ENCODE measurements at places on chromosomes 3 and 15.

- no peak for DNase-seq
Measured at GRCh38 chr3:38018296-38019266, 10.9 kb downstream of the PLCD1 start.

DNA sequence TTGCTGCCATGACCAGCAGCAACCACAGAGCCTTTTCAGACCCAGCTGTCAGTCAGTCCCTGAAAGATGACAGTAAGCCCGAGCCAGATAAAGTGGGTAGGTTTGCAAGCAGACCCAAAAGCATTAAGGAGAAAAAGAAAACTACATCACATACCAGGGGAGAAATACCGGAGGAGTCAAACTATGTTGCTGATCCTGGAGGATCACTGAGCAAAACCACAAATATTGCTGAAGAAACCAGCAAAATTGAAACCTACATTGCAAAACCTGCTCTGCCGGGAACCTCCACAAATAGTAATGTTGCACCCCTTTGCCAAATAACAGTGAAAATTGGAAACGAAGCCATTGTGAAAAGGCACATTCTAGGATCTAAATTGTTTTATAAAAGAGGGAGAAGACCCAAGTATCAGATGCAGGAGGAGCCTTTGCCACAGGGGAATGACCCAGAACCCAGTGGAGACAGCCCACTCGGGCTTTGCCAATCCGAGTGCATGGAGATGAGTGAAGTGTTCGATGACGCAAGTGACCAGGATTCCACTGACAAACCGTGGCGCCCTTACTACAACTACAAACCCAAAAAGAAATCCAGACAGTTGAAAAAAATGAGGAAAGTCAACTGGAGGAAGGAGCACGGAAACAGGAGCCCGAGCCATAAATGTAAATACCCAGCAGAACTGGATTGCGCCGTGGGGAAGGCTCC, 42.1 kb upstream of the RASA2 start:
- no peak for DNase-seq

GRCh38 chr3:175111036-175111435, 251.9 kb downstream of the NAALADL2 start:
- no peak for DNase-seq

GRCh38 chr3:72533591-72534473, 314.4 kb downstream of the SHQ1 start:
- DNase-seq, result no peak

- DNase-seq, result no peak
Measured at GRCh38 chr15:70507772-70508371, 255.5 kb downstream of the UACA start.

DNA sequence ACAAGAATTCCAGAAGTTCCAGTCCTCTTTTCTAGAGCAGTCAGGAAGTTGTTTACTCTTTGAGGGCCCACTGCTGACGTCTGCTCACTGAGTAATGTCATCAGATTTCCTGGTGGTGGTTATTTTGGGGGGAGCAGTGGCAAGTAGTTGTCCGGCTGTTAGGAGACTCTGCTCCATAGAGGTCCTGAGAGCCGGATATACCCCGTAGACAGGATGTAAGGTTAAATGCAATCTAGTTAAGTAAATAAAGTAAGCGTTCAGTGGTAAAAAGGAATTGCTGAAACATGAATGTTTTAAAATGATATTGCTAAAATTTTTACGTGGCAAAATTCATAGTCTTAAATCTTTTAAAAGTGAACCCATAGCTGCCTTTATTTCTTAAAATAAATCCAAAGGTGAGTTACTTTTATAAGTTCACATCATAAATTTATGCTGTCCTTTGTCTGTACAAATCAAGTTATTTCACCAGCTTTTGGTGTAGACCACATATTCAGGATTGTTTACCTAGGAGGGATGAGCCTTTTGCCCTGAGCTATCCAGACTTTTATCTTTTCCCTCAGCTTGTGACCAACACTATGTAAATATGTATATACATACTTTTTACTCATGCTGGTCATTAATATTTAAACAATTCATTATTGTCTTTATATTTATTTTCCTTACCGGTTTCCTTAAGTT, 65.8 kb downstream of the PDE8A start:
- no peak for DNase-seq

DNA sequence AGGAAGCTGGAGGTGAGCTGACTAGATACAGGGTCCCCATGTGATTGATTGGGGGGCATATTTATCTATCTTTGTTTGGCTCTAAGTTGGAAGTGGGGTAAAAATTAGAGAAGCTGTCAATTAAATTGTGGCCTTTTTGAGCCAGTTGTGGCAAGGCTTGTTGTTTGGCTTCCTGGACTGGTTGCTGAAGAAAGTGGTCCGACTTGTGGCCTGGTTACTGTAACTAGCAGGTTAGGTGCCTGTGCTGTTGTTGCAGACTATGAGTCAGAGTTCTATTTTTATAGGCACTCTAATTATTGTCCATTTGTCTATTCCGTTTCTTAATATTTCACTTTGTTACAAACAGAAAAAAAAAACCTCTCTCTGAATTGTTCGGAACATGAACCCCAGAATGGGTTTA, 129.1 kb upstream of the CNTN6 start:
- DNase-seq, result no peak

DNA sequence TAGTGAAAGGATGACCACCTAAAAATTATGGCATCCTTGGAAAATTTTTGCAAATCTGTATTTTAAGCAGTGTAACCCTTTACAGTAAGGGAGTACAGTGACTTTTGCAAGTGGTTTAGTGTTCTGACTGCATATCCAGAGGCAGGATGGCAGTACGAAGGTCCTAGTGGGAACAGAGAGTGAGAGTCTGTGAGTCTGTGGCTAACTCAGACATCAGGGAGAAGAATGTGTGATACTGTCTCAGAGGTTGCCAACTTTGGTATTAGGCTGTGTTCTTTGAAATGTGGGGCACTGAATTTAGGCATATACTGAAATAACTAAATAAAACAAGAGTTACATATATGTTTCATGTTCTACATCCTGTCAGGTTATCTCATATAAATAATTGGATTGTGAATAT, 25.7 kb downstream of the PRKCI start:
- no peak for DNase-seq

- no peak for DNase-seq
Measured at GRCh38 chr3:187385296-187385695, 17.1 kb downstream of the RTP4 start.

DNA sequence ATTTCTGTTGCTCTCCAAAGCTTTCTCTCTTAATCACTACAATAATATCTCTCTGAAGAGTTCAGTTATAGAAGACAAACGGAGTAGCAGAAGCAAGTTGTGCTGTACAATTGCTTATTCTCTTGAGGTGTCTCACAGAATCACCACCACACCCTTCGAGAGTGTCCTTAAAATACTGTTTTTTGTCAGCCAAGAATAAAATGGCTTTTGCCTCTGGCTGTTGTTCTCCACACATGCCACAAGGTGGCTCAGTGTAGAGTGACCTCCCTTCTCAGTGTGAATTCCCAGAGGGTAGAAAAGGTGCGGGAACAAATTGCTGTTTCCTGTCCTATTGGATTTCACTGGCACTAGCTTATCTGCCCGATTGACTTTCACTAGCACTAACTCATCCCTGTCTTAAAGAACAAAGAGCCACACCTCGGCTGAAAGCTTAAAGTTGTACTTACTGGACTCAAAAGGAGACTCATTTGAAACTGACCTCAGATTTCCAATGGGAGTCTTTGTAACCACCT, 134.2 kb upstream of the SATB1 start:
- no peak for DNase-seq

DNA sequence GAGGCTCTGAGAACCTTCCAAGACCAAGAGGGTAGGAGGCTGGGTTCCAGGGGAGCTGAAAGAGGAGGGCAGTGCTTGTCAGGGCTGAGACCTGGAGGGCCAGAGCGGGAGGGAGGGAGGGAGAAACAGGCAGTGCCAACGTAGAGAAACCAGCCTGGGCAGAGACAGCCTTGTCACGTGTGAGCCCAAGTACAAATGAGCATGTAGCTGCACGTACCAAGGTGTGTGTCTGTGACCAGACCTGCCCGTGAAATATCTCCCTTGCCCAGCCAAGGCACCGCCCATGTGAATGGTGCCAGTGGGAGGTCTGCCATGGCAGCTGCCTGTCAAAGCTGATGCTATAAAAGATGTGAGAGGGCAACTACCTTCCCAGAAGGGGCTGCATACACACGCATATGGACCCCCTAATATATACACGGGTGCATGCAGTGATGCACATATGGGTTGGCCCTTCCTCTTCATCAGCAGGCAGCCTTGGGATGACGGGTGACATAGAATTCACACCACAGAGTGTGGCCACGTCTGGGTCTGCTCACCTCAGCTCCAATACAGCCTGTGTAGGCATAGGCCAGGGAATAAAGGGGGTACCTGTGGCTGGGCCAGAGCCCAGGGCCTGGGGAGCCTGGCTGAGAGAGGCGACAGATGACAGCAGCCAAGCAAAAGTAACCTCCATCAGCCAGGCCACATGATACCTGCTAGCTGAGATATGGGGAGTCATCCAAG, 7.8 kb upstream of the CTDSPL start:
- DNase-seq, result no peak

DNA sequence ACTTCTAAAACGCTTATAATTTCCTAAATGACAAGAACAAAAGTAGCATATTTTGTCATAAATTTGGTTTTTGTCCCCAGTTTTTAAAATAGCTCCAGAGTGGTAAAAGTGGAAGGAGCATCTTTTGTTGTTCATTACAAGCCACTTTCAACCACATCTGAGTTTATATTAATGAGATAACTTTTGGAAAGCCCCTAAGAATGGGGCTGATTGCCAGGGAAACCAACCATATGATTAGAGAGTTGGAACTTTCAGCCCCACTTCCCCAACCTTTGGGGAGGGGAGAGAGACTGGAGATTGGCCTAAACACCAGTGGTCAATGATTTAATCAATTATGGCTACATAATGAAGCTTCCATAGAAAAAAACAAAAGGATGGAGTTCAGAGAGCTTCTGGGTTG, 57.4 kb downstream of the CPA3 start:
- no peak for DNase-seq

DNA sequence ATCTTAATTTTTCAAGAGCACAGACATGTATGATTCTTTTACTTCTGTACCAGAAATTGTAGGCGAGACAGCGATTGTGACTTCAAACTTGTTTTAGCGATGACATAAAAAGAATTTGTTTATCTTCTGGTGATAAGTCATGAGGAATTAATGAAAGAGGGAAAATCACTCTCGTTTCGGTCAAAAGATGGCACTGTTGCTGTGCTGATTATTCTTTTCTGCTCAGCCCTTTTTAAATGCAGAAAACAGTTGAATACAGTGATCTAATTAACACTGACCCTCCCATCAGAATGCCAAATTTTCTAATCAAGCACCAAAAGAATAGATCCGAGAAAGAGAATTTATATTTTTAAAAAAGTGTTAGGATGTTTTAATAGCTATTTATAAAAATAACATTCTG, 52.6 kb downstream of the NSUN3 start:
- peak; percentile 6 for DNase-seq

GRCh38 chr15:48112242-48112641, 8.5 kb upstream of the SLC24A5 start:
- no peak for DNase-seq

GRCh38 chr15:52109559-52110451, 2.8 kb downstream of the BCL2L10 start:
- DNase-seq, result no peak

GRCh38 chr3:32422943-32423342, 31.3 kb downstream of the CMTM7 start:
- DNase-seq, result no peak

DNA sequence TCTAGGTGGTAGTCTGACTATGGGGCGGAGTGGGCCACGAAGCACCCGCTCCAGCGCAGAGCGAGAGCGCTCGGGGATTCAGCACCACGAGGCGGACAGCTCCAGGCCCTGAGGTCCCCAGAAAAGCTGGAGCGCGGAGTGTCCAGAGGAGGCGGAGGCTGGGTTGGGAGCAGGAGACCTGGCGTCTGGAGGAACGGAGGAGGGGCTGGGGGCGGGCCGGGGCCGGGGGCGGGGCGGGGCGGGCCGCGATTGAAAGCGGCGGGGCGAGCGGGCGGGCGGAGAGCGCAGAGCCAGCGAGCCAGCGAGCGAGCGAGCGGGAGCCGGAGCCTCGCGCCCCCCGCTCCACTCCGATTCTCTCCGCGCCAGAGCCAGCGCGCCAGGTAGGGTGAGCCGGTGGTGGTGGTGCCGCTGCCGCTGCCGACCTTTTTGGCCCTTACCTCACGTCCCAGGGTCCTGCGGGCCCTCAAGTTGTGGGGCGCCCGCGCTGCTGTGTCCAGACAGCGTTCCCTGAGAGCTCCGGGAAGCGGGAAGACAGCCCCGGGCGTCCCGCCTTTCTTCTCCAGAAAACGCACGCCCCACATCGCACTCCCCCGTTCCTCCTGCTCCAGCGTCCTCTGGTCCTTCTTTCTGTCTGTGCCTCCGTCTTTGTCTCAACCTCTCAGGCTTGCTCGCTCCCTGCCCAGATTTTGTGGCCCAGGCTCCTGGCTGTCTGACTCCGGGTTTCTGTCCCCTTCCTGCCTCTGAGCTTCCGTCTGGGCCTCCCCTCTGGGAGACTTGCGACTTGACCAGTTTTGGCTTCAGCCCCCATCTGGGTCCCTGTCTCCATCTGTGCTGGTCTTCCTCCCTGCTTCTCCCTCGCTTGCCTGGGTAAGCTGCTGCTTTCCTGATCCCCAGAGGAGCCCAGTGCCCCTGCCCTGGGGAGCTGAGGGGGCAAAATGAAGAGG, at the start of gene GRM2:
TSS of gene GRM2 (plus strand) at position 281 of the 944 bp plus-strand sequence. CDS start 1,916 bp downstream, outside the sequence.
- peak; percentile 38 for DNase-seq

DNA sequence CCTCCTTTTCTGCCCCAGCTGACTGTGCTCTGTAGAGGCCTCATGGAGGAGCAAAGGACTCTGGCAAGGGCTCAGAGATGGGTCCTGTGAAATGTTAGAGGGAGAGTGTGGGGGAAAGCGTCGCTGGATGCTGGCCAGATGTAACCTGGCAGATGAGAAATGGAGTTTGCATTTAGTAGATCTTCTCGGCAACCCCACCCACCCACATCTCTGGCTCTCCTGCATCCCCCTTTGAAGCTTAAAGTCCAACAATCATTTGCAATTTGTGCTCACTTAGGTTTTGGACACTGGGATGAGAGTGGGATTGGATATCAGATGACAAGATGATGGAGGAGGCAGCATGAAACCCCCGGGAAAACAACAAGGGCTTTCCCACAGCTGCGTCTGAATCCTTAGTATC, 523.6 kb upstream of the MCTP2 start:
- DNase-seq, result no peak

DNA sequence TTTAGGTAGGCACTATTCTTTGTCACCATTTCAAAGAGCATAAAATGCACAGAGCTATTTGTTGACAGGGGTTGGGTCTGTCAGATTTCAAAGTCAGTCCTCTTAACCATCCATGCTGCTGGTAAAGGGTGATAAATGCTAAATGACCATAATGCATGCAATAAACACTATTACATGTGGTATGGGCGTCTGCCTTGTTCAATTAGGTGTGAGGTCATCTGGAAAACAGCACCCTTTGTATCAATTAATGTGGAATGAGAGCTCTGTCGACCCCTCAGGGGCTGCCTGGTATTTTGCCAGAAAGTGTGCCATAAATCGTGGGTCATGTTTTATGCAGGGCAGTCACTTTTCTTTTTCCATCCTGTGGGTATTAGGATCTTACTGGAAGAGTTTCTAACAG, 235.6 kb downstream of the SV2B start:
- DNase-seq, result no peak

DNA sequence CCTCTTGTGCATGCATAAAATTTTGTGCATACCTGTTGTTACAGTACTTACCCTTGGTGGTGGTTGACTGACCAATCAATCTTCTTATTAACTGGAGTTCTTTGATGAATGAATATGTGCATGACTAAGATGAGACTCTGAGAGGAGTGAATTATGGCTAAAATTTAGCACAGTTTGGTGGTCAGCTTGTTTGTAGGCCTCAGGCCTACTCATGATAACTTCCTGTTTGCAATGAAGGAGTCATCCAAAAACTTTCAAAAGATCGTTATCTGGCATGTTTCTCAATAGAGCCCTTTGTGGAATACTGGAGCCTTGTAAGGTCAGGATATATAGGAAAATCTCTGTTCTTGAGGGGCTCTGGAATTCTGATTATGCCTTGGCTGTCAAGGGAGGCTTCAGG, 66.5 kb downstream of the LEKR1 start:
- DNase-seq, result no peak
